Fibroblast of skin of right biceps (primary cell): ENCODE measurements at places on chromosomes 2 and 18.

DNA sequence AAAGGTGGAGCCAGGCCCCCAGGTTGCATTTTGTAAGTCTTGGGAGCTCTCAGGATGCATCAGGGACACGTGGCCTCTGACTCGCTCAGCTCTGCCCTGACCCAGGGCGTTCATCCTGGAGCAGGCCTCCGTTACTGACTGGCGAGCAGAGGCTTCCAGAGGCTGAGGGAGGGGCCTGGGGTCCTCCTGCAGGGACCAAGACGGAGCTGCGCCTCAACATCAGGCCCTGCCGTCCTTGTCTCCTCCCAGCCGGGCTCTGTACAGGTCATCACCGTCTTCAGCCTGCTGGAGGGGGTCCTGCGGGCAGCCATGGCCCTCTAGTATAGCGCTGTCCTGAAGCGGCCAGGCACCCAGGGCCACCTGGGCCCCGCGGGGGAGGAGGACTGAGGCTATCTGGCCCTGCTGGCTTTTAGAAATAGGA is 10.2 kb upstream of the ALPP start:
- no peak for DNase-seq

GRCh38 chr2:216114382-216114713 is 5.2 kb downstream of the XRCC5 start:
- DNase-seq = no peak

DNA sequence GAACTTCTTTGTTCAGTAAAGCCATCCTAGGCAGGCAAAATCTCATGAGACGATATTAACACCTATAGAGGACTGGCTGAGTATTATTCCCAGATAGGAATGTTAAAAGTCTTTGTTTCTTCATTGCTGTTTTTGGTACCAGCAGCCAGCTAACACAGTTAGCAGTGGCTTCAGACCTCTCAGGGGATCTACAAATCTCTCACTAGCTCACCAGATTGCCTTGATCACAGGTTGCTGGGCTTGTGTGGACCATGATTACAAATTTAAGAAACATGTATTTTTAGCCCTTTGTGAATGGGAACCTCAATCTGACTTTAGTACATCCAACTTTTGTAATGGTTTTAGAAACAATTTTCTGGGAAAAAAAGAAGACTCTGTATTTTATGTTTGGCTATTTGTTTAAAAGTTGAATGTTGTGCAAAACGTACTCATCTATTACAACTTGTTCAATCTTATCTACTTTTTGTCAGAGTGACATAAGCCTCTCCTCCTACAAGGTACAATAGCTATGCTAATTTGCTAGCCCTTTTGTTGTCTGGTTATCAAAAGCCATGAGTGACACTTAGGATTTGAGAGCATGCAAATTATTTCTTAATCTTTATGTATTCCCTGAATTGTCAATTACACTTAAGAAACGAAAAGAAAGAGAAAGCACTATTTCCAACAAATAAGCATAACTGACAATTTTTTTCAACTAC is 693.1 kb downstream of the ERBB4 start:
- no peak for DNase-seq

DNA sequence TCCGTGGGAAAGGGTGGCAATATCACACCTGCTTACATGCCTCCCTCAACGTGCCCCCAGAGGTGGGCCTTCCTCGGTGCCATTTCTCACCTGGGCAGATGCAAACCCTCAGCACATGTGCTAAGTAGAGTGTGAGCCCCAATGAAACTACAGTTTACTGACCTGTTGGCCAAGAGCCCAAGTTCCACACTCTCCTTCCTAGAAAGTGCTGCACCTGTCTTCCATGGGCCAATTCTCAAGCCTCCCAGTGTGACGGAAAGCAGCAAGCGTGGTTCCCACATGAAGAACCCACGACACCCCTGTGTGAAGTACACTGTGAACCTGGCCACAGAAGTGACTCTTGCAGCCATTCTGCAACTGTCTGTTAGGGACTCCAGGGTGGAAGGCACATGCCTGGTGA is 73.7 kb downstream of the UXS1 start:
- DNase-seq = no peak

DNA sequence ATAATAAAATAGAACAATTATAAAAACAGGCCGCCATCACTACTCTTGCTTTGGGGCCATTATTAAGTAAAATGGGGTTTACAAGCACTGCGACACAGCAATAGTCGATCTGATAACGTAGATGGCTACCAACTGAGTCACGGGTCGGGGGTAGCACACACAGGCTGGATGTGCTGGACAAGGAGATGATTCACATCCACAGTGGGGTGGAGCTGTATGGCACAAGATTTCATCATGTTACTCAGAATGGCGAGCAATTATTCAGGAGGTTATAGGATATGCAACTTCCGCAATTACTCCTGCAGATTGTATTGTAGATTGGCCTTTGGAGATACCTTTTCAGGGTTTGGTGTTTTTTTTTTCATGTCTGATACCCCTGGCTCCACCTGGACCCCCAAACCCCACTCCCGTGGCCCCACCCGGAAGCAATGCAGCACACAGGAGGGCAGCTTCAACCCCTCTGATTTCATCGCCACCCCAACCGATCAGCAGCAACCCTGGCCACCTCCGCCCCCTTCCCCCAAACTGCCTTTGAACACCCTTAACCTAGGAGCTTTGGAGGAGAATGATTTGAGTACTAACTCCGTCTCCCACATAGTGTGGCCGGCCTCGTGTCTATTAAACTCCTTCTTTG is 21.4 kb upstream of the MLPH start:
- peak; percentile 97 for DNase-seq

GRCh38 chr2:220043990-220044335 is 416.5 kb downstream of the SLC4A3 start:
- DNase-seq = no peak

DNA sequence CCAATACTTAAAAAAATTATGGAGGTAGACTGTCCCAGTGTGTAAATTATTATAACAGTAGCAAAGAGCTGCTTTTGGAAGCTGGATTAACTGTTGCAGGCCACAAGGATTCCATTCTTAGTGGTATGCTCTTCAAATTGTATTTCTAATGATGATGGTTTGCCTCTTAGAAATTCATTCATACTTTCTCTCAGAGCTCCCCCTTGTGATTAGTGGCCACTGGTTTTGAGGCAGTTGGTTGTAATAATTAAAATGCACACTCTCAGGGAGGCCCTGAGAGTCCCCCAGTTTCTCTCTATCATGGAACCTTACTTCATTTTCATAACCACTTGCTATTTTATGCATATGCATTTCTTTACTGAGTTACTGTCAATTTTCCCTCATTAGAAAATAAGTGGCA is 122.5 kb downstream of the PLA2R1 start:
- peak; percentile 31 for DNase-seq

DNA sequence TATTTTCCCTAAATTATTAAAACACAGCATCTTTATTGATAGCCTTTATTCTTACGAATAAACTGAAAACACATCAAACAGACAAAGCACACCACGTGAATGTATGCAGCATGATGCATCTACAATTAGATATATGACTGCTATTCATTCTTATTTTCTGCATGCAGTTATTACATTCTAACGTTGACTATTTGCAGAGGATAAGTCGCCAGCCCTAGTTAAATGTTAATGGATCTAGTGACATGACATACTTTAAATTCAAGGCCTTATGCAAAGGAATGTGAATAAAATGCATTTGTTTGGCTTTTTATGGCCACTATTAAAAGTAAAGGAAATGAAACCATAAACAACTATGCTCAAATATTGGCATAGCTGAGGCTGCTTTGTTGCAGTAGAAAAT is 172.4 kb downstream of the MAP2 start:
- DNase-seq = no peak

- no peak for DNase-seq
These were observed 32.6 kb downstream of the FASTKD2 start for GRCh38 chr2:206798000-206798399.

DNA sequence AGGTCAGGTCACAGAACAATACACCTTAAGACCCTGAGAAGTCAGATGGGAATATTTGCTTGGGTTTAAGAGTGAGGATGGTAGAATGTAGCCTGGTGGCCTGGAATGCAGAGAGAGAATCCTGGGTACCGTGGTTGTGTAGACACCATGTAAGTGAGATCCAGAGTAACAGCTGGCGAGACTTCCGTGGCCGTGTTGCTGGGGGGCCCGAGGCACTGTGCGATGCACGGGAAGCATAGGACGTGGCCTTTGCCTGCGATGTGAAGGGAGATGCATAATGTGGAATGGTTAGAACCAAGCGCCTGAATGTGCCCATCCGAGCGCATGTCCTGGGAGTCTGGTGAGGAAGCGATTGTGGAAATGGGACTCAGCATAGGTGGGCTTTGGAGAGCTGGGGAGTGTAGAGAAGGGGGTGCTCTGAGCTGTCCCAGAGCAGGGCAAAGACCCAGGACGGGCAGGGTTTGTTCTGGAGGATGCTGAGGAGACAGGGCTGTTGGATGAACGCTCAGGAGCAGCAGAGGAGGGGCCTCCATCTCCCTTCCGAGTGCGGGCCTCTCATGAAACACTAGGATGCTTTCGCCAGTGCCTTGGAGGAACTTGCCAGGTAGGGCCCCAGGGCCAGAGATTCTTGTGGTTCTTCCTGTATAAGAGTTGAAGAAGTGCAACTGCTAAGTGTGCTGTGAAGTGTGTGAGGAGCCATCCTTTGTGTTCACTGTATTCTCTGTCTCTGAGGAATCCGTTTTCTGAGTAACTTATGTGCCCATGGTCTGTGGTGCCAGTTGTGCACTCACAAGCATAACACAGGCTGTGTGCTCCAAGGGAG is 7.1 kb downstream of the RNF144A start:
- DNase-seq = no peak

DNA sequence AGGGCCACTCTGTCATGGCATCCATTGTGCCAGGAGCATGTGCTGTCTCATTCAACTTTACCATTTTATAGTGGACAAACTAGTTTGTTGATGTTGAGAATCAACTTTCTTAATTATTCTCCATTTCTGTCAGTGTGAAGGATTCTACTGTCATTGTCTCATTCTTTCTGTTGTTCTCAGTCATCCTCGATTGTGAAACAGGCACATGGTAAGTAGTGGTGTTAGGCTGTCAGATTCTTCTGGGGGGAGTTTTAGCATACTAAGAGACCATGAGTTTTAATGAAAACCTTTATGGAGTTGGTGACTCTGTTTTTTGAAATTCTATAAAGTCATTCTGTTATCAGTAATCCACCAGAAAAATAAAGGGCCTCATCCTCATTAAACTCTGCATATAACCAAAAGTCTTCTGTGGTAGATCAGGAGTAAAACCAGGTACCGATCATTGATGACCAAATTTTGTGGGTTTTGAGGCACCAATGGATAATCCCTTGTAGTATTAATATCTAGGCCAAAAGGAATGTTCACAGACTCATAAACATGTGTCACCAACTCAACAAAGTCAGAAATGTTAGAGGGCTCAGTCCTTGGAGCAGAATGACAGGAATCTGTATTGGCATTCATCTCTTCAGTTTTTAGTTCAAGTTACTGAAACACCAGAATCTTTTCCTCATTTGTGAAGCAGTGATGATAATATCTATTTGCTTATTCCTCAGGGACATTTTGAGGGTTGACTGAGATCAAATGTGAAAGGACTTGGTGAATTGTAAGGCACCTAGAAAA is 73.2 kb downstream of the CERS6 start:
- DNase-seq = peak; percentile 49

GRCh38 chr2:179240481-179241451 is 23.9 kb downstream of the SESTD1 start:
- DNase-seq = no peak

GRCh38 chr18:3095921-3096320 is 83.0 kb upstream of the LPIN2 start:
- no peak for DNase-seq

- no peak for DNase-seq
These were observed 4.1 kb upstream of the GORASP2 start for GRCh38 chr2:170924969-170925368.

GRCh38 chr2:43185146-43185545 is 41.3 kb downstream of the ZFP36L2 start:
- no peak for DNase-seq
